Mesenchymal stem cell (in vitro differentiated cells and primary cell): ENCODE measurements at places on chromosomes 16 and 17.

- no peak for DNase-seq
These were observed 97.9 kb downstream of the MAP2K4 start for GRCh38 chr17:12118617-12119016.

GRCh38 chr17:38777641-38778250, 21.6 kb downstream of the PIP4K2B start:
- no peak for DNase-seq

DNA sequence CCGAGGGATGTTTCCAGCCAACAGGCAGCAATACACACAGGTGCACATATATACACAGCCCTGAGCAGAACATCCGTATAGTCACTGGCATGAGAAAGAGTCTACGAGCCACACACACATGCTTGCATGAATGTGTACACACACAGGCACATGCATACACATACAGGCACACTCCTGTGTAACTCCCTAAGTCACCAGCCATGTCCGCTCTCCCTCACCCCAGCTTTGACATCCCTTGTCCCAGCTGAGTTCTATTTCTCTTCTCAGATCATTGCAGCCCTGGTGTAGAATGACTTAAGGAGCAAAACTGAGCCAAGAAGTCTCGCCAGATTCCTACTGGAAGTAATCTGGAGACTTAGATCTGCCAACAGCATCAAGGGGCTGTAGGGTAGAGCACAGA, 13.1 kb downstream of the CDRT4 start:
- no peak for DNase-seq

- no peak for DNase-seq
These were observed 100.0 kb downstream of the WWOX start for GRCh38 chr16:78199325-78200022.

GRCh38 chr16:8989099-8989878, 25.6 kb upstream of the USP7 start:
- peak; percentile 5 for DNase-seq

- no peak for DNase-seq
These were observed 7.5 kb downstream of the NATD1 start for GRCh38 chr17:21245639-21246084.
